Ureter (tissue), 1 donor: ENCODE measurements at places on chromosomes 13 and 19.

DNA sequence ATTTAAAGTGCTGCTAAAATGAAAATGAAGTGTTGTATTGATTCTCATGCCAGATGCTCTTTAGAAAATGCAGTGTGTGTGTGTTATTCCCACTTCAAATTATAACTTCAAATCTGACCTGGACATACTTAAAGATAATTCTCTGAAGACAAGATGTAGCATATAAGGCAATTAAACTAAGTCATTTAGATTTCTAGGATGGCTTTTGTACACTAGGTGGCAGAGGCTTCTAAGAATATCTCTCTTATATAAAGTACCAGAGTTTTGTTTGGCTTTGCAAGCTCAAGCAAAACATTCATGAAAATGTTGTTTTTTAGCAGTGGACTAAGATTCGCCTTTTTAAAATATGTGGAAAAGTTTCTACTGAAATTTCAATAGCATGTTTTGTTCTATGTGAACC, 407.2 kb downstream of the GPC5 start:
- no peak for DNase-seq

GRCh38 chr13:51827254-51827653, 17.7 kb downstream of the TMEM272 start:
- DNase-seq: no peak

GRCh38 chr13:27593267-27593666, 27.1 kb downstream of the LNX2 start:
- DNase-seq: no peak

- no peak for DNase-seq
These were observed 89.9 kb downstream of the FGF14 start for GRCh38 chr13:102311901-102312300.
